ENCODE measurements at places on chromosomes 11 and 22. TPM values are rescaled to one million over a fixed set of nuclear protein-coding genes. Genes with fewer than 3 reads are reported as not detected.

Gene PRRG4
- polyA plus RNA-seq, result not detected

GRCh38 chr11:20522536-20522935 is 76.9 kb upstream of the SLC6A5 start:
- DNase-seq, result no peak
- H3K27ac ChIP-seq, result no peak overlapping the region
- no peaks in the 10 kb centered on the region for H3K27me3 ChIP-seq
- no peaks in the 10 kb centered on the region for H3K4me1 ChIP-seq
- H3K36me3 ChIP-seq, result no peaks in the 10 kb centered on the region
- no peak overlapping the region for H3K4me3 ChIP-seq

Gene TMEM135
- polyA plus RNA-seq, result 25.2 TPM

Gene CRYBB2
- polyA plus RNA-seq, result not detected

Gene ZNRD2
- 70.5 TPM for polyA plus RNA-seq

Measured in cardiac muscle cell (in vitro differentiated cells and primary cell).